Right renal pelvis (tissue), 4 donors: ENCODE measurements at places on chromosomes 12 and 14.
A peak's percentile ranks its signal among the peaks of the same experiment; 100 is the strongest.

- no peak for DNase-seq
These were observed 7.6 kb upstream of the ITGA5 start for GRCh38 chr12:54426690-54427089.

- no peak for DNase-seq
These were observed 349 bp downstream of the CDC42BPB start for GRCh38 chr14:103057028-103057371.

GRCh38 chr14:100747736-100748135, 21.0 kb downstream of the DLK1 start:
- DNase-seq: no peak

GRCh38 chr14:72513965-72514659, 379.8 kb downstream of the DPF3 start:
- DNase-seq: peak; percentile 35

GRCh38 chr14:23377573-23378563, 1.0 kb downstream of the CMTM5 start:
- no peak for DNase-seq

DNA sequence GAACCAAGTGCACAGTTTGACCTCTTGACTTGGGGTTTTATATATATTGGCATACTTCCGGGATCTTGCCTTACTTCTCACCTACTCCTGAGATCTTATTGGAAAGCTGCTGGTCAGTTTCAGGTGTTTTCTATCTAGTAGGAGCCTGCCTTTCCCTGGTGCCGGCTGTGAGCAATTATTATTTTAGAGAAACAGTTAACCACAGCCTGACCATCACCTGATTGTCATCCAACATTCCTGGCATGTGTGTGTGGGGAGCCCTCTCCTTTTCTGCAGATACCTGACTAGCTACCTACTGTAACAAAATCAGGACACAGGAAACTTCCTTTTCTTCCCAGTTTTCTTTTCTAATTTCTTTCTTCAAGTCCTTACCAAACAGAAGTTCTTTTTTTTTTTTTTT, 220.4 kb downstream of the ATP23 start:
- no peak for DNase-seq

DNA sequence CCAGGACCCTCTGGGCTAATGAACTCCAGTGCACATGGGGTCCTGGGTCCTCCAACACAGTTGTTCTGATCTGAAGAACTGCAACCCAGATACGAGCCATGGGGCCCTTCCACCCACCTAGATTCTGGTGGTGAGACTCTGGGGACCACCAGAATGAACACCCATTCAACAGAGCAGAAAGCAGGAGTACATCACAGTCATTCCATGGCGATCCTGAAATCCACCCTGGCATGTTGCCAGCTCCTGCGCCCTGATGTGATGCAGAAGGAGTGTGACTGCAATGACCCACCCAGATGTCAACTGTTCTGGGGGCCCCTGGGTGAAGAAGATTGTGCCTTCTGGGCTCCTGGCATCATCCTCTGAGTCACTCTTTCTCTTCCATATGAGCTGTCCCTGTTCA, 211.6 kb downstream of the KIF26A start:
- DNase-seq: no peak

DNA sequence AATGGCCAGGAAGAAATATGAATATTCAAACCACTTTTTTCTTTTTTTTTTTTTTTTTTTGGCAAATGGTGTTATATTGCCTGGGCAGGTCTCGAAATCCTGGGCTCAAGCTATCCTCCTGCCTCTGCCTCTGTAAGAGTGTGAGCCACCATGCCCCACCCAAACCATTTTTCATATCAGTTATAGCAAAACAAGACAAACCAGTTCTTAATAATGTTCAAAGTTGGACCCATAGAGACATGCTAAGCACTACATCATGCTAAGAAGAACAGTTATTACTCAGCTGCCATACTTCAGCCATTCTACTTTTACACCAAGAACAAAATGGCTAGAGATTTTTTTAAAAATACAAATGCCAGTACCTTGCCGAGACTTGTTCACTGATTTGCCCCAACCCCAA, 25.5 kb downstream of the EIF2S1 start:
- DNase-seq: no peak
